NCI-H345 (cell line): ENCODE measurements at places on chromosomes 5 and 9.

DNA sequence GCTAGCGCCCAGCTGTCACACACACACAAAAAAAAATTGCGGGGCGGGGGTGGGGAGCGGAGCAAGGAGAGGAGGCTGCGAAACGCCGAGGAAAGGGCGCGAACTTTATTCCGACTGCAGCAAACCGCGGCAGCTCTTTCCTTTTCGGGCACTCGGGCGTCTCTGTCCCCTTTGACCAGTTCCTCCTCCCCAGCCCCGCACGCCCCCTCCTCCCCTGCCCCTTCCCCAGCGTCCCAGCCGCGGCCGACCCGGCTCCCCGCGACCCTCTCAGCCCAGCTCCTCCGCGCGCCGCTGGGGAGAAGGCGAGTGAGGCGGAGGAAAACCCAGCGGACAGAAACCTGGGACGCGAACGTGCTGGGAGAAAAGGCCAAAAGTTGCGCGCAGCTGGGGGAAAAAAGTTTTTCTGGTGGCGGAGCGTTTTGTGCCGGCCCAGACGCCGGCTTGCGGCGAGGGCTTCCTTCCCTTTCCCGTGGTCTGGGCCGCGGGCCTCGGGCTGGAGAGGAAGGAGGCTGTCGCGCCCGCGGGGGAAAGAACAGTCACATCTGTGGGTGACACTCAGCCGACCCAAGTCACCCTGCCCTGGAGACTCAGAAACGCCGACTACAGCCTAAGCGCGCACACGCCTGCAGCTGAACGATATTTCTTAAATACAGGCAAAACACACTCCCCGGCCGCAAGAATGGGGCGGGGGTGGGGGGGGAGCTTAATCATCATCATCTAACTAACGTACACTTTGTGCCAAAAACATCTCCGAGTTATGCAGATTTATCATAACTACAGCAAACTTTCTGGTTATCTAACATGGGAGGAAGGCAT is 1.1 kb upstream of the BNC2 start:
- no peak for DNase-seq

DNA sequence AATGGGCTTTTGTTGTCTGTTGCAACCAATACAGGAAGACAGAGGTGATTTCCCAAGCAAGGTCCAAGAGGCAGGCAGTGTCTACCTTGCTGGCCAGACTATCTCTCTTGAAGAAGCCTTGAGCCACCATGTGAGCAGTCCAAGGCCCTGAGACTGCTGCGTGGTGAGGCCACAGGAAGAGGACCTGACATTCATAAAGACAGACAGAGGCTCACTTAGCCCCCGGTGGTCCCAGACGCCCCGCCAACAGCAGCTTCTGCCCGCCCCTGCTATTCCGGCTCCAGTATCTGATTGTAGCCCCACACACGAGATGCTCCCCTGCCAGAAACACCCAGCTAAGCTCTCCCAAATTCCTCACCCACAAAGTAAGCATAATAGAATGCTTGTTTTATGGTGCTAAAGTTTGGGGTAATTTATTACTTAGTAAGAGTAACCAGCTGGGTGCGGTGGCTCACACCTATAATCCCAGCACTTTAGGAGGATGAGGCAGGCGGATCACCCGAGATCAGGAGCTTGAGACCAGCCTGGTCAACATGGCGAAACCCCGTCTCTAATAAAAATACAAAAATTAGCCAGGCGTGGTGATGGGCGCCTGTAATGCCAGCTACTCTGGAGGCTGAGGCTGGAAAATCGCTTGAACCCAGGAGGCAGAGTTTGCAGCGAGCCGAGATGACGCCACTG is 22.8 kb upstream of the FUBP3 start:
- DNase-seq: no peak

GRCh38 chr5:93915142-93915553 is 173.7 kb upstream of the POU5F2 start:
- peak; percentile 2 for DNase-seq

- no peak for DNase-seq
Observed at GRCh38 chr5:77893225-77893860, 117.2 kb upstream of the TBCA start.

DNA sequence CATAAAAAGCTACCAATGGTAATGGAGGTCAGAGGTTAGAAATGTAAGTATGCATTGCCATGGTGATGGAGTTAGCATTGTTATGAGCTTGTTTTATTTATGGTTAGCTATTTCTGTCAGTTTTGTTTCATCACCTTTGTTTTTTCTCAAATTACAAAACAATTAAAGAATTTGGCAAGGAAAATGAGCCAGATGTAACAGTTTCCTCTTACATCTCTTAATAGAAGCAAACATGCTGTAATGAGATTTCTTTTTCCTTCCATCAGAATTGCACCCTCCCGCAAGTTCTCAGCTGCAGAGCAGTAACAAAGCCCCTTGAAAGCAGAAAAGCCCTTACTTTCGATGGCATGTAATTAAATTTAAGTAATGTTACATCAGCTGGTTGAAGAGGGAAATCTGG is 233.0 kb downstream of the SGCD start:
- DNase-seq: no peak
